Pancreas (tissue), 10 donors: ENCODE measurements at places on chromosomes 5 and 9.

- DNase-seq: no peak
Observed at GRCh38 chr9:2354856-2355696, 266.5 kb upstream of the VLDLR start.

- no peak for DNase-seq
Observed at GRCh38 chr5:61974680-61975079, 331.3 kb upstream of the KIF2A start.

DNA sequence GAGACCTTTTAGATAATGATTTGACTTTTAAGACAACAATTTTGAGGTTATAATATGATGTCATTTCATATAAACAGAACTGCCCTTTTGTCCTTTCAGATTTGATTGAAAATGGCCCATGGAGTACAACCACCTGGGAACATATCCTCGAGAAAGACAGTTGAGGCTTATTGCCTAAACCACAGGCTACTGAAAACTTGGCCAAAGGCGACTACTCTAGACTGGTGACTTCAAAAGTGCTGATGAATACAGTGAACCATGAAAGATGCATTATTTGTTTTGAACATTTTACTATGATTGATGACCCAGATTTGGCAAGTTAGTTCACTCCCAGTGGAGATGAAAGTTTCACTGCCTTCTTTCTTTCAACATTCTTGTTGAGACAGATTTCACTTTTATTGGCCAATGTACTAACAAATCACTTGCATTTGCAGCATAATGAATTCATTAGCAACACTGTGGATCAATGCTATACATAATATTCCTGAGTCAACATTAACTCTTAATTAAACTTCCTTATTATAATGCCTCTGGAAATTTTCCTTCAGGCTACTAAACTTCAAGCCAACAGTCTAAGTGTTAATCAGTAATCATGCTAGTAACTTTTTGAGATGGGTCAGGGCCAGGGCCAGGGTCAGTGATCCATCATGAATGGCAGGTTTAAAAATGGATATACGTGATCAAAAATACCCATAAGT lies 480.3 kb downstream of the RAB3C start:
- no peak for DNase-seq

GRCh38 chr5:1983401-1983800 lies 100.7 kb upstream of the IRX4 start:
- no peak for DNase-seq
